T-helper 1 cell (primary cell): ENCODE measurements at places on chromosomes 2 and 18.

- DNase-seq: no peak
These were observed 786.8 kb upstream of the ACVR2A start for GRCh38 chr2:147057892-147058490.

GRCh38 chr2:164850235-164850634 lies 8.6 kb upstream of the COBLL1 start:
- DNase-seq: no peak

DNA sequence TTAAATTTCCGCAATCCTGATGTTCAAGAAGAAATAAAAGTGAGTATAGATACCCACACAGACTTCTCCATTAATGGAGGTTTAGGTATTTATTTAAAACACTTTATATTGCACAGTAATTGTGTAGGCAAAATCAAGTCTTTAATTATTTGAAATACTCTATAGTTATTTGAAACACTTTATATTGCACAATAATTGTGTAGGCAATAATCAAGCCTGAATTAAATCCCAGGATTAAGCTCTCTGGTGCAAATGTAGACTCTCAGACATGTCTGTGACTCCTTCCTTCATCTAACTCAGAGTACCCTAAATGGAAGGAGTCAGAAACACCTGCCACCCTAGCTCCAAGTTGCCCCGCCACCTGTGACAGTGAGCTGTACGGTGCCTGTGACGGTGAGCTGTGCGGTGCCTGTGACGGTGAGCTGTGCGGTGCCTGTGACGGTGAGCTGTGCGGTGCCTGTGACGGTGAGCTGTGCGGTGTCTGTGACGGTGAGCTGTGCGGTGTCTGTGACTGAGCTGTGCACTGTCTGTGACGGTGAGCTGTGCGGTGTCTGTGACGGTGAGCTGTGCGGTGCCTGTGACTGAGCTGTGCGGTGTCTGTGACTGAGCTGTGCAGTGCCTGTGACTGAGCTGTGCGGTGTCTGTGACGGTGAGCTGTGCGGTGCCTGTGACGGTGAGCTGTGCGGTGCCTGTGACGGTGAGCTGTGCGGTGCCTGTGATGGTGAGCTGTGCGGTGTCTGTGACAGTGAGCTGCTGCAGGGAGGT lies 11.0 kb downstream of the SLC3A1 start:
- DNase-seq: no peak

GRCh38 chr2:142218471-142218870 lies 87.7 kb upstream of the LRP1B start:
- DNase-seq: no peak

- no peak for DNase-seq
These were observed 245.0 kb downstream of the PTGR3 start for GRCh38 chr18:74963820-74964446.

GRCh38 chr2:137952586-137953129 lies 11.6 kb upstream of the HNMT start:
- no peak for DNase-seq

DNA sequence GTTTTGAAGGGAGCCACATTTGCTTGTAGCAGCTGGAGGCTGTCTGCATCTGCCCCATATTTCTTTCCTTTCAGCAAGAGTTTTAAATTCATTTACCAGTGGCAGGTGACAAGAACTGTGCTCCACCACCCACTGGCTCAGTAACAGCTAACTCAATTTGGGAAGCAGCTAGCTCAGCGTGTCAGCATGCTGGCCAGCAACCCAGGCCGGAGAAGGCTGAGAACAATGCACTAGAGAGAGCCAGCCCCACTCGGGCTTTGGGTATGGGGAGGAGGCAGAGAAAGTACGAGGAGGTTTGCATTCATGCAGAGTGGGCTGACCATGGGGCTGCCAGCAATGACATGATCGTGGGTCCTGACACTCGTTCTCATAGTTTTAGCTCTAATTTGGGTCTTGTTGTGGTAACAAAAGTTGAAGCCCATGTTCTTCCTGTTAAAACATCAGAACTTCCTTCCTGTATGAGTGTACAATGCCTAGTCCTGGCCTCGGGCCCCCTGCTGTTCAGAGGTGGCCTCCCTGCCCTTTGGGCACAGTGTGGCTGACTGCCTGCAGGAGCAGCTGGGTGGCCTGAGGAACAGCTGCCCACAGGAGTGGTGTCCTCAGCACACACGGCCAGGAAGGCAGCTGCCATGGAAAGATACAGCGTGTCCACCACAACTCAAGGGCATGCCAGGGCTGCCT lies 23.0 kb downstream of the CDC42EP3 start:
- DNase-seq: no peak

GRCh38 chr2:100755441-100755840 lies 64.5 kb upstream of the NPAS2 start:
- DNase-seq: no peak

GRCh38 chr18:11322716-11323115 lies 173.3 kb upstream of the PIEZO2 start:
- no peak for DNase-seq

- DNase-seq: no peak
These were observed 243.0 kb downstream of the ZNF407 start for GRCh38 chr18:74840492-74841167.

DNA sequence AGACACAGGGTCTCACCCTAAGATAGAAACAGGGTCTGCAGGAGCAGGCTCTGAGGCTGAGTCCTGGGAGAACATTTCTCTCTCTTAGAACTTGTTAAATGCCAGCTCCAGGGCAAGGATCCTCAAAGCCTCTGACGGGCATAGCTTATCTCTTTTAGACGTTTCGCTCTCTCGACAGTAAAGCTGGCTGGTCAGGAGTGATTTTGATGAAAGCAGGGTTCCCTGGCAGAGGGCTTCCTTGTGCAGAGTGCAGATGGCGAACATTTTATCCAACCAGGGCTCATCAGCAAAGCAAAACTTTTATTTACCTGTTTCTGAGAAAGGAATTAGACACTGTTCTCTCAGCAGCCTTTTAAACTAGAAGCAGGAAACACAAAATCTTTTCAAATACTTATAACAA lies 350.8 kb downstream of the ALK start:
- no peak for DNase-seq

DNA sequence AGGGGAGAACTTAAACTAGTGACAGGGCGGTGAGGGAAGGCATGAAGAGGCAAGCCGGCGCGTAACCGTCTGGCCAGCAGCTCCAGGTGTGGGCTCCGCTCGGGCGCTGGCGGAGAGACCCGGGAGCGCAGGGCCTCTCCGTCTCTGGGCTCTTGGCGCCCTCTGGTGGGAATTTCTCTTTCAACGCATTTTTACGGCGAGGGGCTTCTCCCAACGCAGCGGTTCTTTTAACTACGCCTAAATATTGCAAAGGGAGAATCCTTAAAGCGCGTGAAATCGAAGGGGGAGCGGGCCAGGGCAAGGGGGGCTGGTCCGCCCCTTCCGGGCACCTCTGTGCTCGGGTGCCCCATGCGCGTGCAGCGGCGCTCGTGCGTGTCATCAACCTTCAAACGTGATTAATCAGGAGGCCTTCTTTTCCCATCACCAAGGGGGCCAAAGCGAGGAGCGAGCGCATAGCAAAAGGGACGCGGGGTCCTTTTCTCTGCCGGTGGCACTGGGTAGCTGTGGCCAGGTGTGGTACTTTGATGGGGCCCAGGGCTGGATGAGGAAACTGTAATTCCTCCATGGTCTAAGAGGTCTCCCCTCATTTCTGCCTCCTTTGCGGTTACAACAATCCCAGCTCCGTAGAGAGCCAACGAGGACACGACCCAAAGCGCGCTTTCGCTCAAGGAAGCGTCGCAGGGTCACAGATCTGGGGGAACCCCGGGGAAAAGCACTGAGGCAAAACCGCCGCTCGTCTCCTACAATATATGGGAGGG lies 762 bp upstream of the GAD1 start:
- peak; percentile 40 for DNase-seq

DNA sequence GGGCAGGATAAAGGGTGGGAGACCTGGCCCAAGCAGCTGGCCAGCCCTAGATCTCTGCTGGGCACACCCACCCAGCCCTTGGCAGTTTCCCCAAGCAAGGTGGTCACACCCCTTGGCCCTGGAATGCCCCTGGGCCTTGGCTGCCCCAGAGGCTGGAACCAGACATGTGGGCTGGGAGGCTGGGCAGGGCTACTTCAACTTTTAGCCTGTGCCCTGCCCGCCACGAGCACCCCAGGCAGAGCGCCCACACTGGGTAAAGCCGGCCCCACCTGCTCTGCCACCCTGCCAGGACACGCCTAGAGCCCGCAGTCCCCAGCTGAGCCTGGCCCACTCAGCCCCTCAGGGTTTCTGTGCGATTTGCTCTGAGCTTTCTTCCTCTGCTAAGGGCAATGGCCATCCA lies 119.7 kb upstream of the SMAD2 start:
- no peak for DNase-seq

GRCh38 chr18:76494231-76495005 lies 624 bp downstream of the ZNF516 start:
- no peak for DNase-seq

GRCh38 chr18:27009293-27009692 lies 143.8 kb upstream of the AQP4 start:
- DNase-seq: no peak
